ENCODE measurements at places on chromosomes 11 and 22. TPM values are rescaled to one million over a fixed set of nuclear protein-coding genes. Genes with fewer than 3 reads are reported as not detected.

The TRPC6 gene
- polyA plus RNA-seq = 6.6 TPM

The PDXP gene
- 16.4 TPM for polyA plus RNA-seq

The TECTA gene
- 1.9 TPM for polyA plus RNA-seq

The NLRP14 gene
- polyA plus RNA-seq = 0.71 TPM

The ELP4 gene
- polyA plus RNA-seq = 28.7 TPM

The C11orf98 gene
- polyA plus RNA-seq = 57.9 TPM

The PYGM gene
- 2.6 TPM for polyA plus RNA-seq

The BLID gene
- not detected for polyA plus RNA-seq

The APLNR gene
- polyA plus RNA-seq = 101 TPM

The SLC5A12 gene
- polyA plus RNA-seq = 52.0 TPM

The SAA4 gene
- not detected for polyA plus RNA-seq

The PLAAT5 gene
- 0.51 TPM for polyA plus RNA-seq

The FLRT1 gene
- 2.8 TPM for polyA plus RNA-seq

The LRRC4C gene
- polyA plus RNA-seq = 16.6 TPM

The SDF2L1 gene
- 19.3 TPM for polyA plus RNA-seq

The BTG4 gene
- polyA plus RNA-seq = not detected

The FGF19 gene
- 1.5 TPM for polyA plus RNA-seq

The HORMAD2 gene
- 0.39 TPM for polyA plus RNA-seq

The CASP1 gene
- polyA plus RNA-seq = 4.7 TPM

The BSX gene
- not detected for polyA plus RNA-seq

The DBX1 gene
- not detected for polyA plus RNA-seq

The GLYATL2 gene
- polyA plus RNA-seq = 2.7 TPM

The SCN2B gene
- polyA plus RNA-seq = 4.6 TPM

The CBLIF gene
- polyA plus RNA-seq = not detected

The DRD4 gene
- 1.4 TPM for polyA plus RNA-seq

Measured in right renal cortex interstitium (tissue), 3 donors.